ENCODE measurements at places on chromosomes 7 and 10.

DNA sequence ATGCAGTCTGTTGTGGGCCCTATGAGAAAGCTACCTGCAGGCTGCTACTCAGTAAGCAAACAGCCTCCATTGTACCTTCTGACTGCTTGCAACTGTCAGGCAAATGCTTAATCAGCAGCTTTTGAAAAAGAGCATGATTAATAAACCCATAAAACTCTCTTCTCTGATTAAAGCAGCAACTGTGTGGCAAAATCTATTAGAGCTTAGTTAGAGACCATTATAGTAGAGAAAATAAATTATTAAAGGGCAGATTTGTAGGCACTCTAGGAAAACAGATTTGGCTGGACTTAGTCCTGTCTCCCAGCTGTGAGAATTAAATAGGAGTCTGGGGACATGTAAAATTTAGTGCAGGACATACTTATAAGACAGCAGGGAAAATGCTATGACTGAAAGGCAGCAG lies 132.5 kb upstream of the WNT16 start:
- no peak for DNase-seq

DNA sequence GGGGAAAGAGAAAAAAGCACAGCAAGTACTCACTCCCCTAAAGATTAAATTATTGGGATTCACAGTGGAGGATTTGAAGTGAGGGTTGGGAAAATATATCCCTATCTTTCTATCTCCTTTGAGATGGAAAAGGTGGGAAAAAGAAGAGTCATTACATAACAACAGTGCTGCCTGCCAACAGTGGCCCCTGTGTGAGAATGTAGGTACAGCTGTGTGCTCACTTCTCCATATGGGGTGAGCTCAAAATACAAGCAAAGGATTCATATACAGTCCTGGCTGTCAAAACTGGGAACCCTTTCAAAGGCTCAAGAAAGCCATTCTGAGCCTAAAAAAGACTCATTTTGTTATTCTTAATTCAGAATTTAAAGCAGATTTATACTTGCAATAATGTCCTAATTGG lies 458.5 kb downstream of the GPAM start:
- DNase-seq, result no peak

GRCh38 chr10:129766611-129767550 lies 197.2 kb downstream of the EBF3 start:
- DNase-seq, result no peak

- no peak for DNase-seq
Measured at GRCh38 chr10:44724415-44725174, 186.5 kb upstream of the TMEM72 start.

GRCh38 chr7:41847606-41848005 lies 144.7 kb upstream of the INHBA start:
- no peak for DNase-seq

DNA sequence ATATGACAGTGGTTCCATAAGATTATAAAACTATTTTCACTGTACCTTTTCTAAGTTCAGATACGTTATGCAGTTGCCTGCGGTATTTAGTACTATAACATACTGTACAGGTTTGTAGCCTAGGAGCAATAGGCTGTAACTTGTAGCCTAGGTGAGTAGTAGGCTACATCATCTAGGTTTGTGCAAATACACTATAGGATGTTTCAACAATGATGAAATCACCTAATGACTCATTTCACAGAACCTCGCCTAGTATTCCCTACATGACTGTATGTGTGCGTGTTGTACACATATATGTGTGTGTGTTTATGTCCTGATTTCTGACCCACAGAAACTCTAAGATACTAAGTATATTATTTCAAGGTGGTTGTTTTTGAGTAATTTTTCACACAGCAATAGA lies 139.0 kb downstream of the HERPUD2 start:
- DNase-seq, result no peak

DNA sequence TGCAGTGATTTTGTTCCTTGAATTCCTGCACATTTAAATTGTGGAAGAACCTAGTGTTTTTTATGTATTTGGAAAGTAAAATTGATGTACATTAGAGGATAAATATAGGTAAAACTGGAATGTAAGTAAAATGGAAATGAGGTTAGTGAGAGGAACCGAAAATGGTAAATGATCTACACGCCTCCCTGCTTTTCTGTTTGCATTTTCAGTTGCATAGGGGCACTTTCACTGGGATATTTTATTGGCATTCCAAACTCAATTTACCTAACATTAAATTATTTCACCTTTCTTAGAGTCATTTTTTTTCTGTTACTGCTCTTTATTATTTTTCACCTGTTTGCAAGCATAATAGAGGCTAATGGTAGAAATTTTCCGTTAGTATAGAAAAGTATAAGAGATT lies 8.0 kb downstream of the CDK13 start:
- DNase-seq, result no peak

DNA sequence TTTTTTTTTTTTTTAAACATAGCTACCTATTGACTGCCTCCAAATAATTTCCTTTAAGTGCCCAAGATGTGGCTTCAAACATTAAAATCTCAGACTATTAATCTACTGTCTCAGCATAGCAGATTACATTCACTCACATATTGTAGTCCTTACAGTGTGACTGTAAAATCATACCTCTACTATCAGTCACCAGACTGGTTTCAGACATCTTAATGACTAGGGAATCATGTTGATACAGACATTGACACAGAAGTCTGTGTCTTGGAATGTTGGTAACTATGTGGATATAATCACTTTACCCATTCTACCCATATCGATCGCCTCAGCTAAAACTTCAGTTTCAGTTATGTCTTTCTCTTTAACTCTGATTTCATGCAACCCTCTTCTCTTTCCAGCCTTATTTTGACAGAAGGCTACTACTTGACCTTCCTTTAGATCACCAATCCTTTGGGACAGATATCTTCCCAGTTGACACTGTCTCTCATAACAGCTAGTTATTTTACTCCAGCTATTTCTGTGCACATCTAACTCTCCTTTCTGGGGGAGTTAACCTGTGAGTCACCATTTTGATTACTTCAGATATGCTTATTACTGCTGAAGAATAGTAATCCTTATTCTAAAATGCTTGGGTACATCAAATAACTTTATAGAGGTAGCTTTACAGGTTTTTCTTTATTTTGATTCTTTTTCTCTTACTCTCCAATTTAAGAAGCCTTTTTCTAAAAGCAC lies 7.0 kb downstream of the TNKS2 start:
- DNase-seq, result no peak

DNA sequence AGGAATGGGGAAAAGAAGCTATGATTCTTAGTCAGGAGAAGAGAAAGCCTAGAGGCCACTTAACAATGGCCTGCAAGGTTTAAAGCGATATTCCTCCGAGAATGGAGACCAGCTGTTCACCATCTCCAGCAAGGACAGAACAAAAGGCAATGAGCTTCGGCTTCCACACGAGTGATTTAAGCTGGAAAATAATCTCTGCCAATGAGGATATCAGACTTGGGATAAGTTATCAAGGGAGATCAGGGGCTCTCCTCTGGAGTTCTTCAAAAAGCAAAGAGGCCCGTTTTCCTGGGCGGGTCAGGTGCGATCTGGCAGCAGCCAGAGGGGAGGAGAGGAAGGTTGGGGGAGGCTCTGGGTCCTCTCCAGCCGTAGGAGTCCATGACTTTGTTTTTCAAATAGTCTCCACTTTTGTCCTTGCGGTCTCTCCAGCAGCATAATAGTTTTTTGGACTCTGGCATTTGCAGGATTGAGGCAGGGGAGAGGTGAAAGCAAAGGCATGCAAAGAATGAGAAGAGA lies 211.3 kb downstream of the SKIDA1 start:
- DNase-seq, result peak; percentile 44

GRCh38 chr10:10366836-10367235 lies 650.8 kb upstream of the CELF2 start:
- DNase-seq, result no peak

GRCh38 chr7:13641714-13642113 lies 347.8 kb downstream of the ETV1 start:
- no peak for DNase-seq

DNA sequence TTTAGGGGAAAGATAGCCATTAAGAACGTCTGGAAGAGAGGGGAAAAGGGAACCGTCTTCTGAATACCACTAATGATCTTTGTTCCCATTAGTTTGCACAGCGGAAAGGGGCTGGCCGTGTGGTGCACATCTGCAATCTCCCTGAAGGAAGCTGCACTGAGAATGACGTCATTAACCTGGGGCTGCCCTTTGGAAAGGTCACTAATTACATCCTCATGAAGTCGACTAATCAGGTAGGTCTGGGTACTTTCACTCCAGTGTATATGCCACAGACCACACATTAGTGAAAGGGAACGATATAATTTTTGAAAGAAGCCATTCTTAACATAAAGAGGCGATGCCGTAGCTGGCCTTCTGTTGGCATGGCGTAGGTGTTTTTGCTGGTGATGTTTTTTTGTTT lies 74.3 kb upstream of the PDCD4 start:
- DNase-seq, result no peak

DNA sequence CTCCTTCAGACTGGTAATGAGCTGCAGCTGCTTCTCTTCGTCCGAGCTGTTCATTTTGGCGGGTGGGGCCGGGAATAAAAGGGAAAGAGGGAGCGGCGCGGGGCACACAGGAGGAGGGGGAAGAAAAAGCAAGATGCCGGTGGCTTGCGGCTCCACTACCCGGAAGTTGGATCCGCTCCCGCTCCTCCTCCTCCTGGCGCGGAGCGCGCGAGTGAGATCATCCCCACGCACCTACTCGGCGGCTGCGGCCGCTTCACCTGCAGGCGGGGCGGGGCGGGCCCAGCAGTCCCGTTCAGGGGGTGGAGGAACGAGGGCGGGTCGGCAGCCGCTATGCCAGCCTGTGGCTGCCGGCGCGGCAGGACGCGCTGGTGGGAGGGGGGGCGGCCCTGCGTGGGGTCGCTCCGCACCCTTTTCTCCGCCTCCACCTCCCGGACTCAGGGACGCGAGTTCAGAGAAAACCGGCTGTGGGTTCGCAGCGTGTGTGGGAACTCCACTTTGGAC lies at the start of gene SHTN1:
Gene SHTN1 (minus strand): TSS at position 162 of the 501 bp plus-strand sequence. CDS start 108 bp downstream, at position 54.
- DNase-seq, result peak; percentile 41

Data from neuronal stem cell (in vitro differentiated cells).